ENCODE measurements at places on chromosomes 1 and 21.

DNA sequence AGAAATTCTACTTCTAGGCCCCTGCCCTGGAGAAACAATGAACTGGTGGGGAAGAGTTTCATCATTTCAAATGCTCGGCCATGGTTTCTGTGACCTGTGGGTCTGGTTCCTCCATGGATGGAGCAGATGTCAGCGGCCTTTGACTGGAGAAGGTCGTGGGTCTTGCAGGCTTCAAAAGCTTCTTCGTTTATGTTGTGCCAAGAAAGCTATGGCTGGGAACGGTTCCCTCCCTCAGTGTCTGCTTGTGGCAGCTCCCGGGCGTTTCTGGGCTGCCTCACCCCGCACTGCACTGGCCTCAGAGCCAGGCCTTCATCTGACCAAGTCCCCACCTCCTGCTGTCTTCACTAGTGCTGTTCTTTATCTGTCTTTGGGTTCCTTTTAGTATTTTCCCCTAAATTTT lies 46.4 kb upstream of the POFUT2 start:
- no peak for DNase-seq

GRCh38 chr1:240980342-240980741 lies 368.4 kb upstream of the GREM2 start:
- no peak for DNase-seq

DNA sequence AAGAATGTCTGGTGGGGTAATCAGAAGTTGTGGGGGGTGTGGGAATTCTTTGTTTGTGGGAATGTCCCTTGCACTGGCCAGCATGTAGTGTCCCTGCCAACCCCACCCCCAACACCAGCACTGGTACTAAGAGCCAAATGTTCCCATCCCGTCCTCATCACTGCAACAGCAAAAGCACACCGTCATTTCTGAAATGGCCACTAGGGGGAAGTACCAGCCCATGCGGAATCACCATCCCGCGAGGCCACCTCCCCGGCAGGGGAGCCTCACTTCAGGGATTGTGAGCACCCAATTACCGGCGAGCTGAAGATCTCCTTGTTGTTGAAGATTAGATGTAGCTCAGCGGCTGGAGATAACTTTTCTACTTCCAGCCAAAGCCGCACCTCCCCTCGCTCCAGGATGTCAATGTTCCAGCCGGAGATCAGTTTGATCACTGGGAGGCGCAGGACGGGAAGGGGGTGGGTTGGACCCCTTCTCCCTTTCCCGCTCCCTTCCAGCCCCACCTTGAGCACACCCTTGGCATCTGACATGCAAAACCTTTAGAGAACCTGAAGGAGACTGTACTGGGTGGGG lies 41.0 kb downstream of the MYOM3 start:
- peak; percentile 85 for DNase-seq

GRCh38 chr1:44884746-44885145 lies 41.7 kb upstream of the PTCH2 start:
- no peak for DNase-seq

DNA sequence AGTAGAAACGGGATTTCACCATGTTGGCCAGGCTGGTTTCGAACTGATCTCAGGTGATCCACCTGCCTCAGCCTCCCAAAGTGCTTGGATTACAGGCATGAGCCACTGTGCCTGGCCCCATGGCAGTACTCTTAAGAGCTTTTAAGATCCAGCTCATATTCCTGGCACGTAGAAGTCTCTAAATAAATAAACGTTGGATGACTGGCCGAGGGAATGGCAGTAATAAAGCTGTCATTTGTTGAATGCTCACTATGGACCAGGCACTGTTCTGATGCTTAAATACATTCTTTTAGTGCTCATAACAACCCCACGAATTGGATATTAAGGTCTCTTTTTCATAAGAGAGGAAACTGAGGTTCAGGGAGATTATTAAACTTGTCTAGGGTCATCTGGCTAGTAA lies 20.9 kb downstream of the UBIAD1 start:
- DNase-seq = no peak

- DNase-seq = no peak
Observed at GRCh38 chr1:38297842-38298241, 251.2 kb upstream of the POU3F1 start.

GRCh38 chr1:31181515-31182343 lies 58.0 kb downstream of the NKAIN1 start:
- DNase-seq = no peak

- peak; percentile 38 for DNase-seq
Observed at GRCh38 chr1:58802640-58803399, 19.0 kb upstream of the JUN start.

DNA sequence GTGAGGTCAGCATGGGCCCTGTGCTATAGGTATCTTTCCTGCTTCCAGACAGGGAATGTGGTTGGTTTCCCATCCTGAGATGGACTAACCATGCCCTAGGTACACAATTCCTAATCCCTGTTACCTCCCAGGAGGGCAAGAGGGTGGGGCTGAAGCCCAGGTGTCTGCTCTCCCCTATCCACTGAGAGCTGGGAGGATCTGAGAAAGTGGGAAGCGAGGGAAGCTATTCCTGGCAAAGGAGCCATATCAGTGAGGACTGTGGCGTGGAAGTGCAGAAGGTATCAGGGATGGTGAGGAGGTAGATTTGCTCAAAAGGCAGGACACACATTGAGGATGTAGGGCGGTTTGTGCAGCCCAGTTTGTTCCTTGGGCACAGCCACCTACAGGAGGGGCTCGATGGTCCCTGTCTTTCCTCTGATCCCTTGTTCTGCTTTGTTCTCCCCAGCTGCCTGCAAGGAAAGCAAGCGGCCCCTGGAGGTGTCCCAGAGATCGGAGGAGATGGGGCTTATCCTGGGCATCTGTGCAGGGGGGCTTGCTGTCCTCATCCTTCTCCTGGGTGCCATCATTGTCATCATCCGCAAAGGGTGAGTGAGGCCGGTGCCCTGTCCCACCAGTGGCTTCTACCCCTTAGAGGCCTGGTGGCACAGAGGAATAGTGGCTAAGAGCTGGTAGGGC lies 48.1 kb downstream of the PTPRU start:
- DNase-seq = no peak

DNA sequence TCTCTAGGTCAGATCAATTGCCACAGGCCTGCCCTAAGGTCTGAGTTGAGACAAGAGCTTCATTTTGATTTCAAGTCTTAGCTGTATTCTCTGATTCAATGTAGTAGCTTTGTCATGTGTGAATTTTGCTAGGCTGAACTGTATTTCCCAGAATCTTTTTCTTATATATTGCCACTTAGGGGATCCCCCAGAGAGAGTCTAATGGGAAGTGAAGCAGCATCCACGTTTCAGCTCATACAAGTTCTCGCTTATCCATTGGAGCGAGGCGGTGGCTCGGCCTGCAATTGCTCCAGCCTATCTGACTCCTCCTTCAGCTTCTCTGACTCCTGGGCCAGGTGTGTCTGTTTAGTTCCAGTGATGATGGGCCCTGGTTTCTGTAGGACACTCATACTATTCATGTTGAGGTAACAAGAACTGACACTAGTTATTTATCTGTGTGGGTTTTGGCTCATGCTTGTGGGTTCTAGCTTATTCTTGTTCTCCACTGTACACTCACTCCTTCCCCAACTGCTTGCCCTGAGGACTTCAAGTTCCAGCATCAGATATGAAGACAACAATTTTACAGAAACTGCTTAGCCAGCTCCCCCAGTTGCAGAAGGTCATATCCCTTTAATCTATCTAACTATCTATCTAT lies 48.2 kb downstream of the TBX19 start:
- DNase-seq = no peak

DNA sequence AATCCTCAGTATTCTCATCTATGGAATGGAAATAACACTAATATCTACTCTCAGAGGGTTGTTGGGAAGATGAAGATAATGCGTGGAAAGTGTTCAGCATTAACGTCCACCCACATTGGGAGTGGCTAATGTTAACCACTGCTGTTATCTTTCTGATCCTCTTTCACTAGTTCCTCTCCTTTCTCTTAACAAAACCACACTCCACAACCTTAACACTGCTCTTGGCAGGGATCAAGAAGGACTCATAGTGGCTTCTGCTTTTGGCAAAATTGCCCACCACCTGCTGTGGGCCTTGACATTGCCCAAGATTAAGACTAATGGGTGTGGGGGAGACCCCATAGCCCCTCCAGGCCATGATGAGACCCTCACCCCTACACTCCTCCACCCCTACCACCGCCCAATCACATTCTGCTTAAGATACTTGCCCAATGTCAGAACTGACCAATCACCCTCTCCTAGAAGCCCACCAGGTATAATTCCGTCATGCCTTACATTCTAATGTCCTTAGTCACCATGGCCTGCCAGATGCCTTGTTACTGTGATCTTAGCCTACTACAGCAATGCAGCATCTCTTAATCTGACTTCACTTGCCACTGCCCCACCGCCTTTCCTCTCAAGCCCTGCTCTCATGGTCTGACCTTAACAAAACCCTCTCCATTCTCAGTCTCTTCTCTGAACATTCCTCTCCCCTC lies 27.1 kb downstream of the DHCR24 start:
- DNase-seq = no peak

GRCh38 chr1:20850021-20850420 lies 62.9 kb upstream of the HP1BP3 start:
- no peak for DNase-seq

GRCh38 chr1:228464487-228464983 lies 22.6 kb upstream of the RNF187 start:
- DNase-seq = peak; percentile 96

DNA sequence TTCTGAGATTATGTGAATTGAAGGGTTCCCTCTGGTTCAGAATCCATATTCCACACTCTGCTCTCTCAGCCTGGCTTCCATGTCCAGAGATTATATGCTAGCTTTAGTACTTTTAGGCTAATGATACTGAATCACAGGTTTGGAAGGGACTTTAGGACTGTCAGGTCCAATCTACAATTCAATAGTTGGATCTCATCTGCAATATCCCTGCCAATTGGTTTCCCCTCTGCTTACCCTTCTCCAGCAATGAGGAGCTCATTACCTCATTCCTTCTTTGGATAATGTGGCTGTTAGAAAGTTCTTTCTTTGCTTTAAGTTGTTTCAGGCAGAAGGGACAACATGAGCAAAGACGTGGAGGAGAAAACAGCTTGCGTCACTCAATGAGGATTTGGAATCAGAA lies 245.3 kb downstream of the PLPP3 start:
- no peak for DNase-seq

DNA sequence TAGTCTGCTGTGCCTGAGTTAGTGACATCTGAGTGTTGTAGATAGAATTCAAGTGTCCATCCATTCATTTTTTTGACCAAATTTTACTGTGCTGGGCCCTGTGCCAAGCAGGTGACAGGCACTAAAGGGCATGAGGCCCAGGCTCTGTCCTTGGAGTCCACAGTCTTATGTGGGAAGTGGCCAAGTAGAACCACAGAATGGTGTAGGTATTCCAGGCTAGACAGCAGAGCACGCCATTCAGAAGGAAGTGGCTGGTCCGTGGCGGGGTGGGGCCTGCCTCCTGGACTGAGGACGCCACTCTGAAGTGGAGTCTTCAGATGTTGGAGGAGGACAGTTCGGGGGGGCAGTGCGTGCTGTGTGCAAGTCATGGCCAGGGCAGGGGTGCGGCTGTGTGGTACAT lies 68.9 kb upstream of the ACTL8 start:
- DNase-seq = no peak

DNA sequence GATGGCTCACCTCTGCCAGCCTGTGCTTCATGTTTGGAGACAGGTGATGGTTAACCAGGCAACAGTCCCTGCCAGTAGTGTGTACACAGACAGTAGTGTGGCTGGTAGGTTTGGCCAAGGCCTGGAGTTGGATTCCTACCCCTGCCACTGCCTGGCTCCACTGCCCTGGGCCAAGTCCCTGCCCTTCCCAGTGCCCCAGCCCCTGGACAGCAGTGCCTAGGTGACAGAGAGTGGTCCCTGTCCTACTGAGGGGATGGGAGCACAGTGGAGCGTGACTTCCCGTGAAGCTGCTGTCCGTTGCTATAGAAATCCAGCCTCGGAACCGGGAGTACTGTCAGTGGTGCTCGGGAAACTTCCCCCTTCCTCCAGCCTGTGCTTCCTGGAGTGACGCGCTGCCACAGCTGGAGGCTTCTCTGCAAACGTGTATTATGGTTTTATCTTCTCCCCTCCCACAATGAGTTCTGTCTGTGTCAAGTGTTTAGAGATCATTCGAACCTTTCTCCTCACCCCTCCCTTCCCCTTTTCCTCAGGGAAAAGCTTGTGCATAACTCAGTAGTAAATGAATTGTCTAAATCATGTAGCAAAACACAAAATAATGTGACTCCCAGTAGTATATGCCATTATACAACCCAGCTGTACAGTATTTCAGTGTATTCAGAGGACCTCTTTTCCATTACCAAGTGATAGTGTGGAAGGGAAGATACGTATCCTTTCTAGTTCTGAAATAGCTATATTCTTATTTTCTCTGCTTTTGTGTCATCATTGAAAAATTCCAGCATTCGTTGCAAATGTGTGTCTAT lies 73.4 kb downstream of the GALNT2 start:
- no peak for DNase-seq

DNA sequence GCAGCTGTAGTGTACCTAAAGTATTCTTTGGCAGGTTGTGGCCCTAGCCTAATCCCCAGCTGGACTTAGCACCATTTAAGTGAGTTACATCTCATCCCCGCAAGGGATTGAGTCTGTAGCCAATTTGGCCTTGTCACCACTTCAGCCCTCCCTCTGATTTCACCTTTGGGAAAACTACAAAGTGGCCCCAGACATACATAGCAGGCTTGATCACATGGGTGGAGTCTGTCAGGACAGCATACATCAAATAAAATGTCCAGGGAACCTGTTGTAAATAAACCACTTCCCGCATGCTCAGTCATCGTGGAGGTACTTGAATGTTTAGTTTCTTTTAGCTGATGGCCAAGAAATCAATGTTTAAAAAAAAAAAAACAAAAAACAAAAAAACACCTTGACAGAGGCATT lies 142.5 kb downstream of the DHRS3 start:
- no peak for DNase-seq

- DNase-seq = no peak
Observed at GRCh38 chr1:162235241-162235800, 141.3 kb downstream of the SPATA46 start.

DNA sequence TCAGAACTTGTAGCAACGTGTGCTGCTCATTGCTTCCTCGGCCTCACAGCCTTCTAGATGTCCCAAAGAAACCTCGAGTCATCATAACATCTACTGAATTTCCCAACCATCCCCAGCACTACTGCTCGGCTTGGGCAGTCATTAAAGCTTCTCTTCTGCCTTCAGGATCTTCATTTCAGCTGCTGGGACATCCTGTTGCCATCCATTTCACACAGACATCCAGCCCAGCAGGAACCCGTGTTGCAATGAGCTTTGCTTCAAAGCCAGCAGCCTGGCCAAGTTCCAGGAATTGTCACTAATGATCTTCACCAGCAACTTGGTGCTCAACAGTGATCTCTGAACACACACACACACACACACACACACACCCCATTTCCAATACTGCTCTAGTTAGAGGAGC lies 18.5 kb downstream of the WLS start:
- DNase-seq = no peak

DNA sequence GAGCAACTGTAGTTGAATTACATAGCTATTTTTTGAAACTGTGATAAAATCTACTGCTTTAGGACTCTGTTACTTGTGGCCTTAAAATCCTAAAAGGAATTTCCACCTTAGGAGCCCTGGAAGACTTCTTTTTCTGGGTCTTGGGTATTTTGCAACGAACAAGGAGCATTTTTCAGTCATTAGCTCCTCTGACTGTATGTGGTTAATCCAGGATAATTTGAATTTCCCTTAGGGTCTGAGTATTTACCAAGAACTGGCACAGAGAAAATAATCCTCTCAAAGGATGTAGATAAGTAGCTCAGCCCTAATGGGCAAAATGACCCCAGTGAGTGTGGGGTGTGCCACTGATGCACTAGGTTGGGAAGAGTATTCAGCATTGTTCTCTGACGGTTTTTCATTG lies 170.4 kb downstream of the VAV3 start:
- DNase-seq = no peak

- DNase-seq = no peak
Observed at GRCh38 chr1:182803846-182804245, 14.3 kb downstream of the NPL start.

- DNase-seq = no peak
Observed at GRCh38 chr1:78387201-78387600, 103.6 kb upstream of the PTGFR start.

Data from NCI-H2227 treated with DMSO at 0.1 percent for 48 hours (cell line).